ENCODE measurements at places on chromosomes 11 and 22.

- no peak for DNase-seq
Observed at GRCh38 chr22:28911304-28911690, 27.9 kb downstream of the ZNRF3 start.

- no peak for DNase-seq
Observed at GRCh38 chr11:11763796-11764422, 77.9 kb upstream of the USP47 start.

DNA sequence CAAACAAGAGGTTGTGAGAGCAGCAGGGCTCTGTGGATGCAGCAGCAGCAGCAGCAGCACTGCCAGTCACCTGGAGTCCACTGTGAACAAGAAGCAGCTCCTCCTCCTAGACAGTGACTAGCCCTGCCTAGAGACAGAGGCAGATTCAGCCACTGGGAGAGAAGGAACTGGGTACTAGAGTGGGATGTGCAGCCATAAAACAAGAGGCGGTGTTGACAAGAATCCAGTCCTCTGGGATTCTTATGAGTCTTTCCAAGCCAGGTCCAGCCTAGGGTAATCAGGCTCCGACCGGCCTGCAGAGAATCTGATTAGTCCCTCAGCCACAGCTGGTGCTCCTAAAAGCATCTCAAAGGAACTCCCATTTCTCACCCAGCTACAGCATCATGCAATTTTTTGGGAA is 83.9 kb upstream of the USP47 start:
- DNase-seq: no peak

DNA sequence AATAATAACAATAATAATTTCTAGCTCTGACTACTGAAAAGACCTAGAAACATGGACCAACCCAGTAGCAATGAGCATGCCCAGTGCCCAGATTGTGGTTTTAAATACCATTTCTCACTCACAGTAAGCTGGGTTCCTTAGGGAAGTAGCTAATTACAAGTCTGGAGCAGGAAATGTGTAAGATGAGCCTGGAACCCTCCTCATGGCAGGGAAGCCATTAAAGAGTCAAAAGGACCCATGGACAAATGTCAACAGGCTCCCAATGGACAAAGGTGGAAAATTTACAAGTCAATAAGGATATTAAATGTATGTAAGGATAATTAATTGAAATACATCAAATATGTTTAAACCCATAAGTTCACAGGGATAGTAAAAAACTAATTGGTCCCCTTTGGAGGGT is 10.6 kb upstream of the CSNK2A3 start:
- DNase-seq: no peak

DNA sequence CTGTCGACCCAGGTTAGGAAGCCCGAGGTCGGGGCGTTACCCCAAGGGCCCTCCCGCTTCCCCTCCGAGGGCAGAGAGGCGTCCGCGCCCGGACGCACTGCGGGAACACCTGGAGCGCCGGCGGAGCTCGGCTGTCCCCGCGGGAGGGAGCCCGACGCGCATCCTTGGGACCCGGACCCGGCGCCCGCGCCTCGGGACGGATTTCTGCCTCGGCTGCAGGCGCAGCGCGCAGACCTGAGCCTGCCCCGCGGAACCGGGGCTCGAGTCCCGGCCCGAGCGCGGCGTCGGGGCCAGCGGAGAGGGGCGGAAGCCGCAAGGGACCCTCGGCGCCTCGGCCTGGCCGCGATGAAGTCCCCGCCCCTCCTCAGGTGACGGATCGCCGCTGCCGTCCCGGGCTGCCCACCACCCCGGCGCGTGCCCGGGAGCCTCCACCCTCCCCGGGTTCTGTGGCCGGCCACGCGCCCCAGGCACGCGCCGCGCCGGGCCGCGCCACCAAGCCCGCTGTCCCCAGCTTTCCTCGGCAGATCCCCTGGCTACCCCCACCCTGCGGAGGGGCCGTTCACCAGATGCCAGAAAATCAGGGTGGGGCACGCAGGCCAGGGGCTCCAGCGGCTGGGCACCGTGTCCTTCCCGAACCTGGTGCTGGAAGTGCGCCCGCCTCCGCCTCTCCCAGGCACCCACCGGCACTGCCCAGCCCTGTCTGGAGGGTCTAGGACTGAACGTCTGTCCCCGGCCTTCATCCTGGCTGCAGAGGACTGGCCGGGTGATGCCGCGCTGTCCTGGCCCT is 410 bp downstream of the GLB1L3 start:
- DNase-seq: no peak

DNA sequence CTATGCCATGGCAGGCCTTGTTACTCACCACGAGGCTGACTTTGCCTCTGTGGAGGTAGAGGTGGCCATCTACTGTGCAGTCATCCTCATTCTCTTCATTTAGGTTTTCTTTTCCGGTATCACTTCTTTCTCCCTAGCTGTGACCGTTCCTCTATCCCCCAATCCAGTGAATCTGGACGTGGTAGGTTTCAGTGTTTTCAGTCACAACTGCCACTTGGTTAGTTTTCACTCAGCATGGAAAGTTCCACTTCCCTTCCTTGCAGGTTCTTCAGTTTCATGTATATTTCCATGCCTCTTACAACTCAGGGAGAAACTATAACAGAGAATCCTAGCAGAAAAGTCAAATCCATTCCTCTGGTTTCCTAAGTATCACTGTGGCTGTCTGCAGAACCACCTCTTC is 1.9 kb downstream of the HPS4 start:
- DNase-seq: no peak

DNA sequence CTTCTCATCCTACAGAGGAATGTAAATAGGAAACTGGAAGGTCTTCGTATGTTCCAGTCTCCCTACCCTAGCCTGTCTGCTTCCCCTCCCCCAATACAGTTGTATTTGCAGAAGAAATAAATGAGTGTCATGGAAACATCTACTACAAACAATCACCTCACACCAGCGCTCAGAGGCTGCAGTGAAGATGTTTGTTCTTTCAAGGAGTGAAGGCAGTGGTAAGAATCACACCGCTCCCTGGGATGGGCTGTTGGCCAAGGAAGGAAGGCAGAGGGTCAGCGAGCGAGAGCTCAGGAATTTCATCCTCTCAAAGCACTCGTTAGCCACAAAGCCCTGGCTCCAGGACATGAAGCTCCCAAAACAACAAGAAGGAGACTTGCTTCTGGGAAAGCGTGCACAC is 1.1 kb upstream of the IGSF9B start:
- no peak for DNase-seq

- DNase-seq: no peak
Observed at GRCh38 chr11:27968461-27968860, 139.5 kb downstream of the KIF18A start.

- peak; percentile 27 for DNase-seq
Observed at GRCh38 chr11:3614742-3615171, 27.0 kb downstream of the ART5 start.

- no peak for DNase-seq
Observed at GRCh38 chr11:112579282-112579681, 318.6 kb upstream of the PLET1 start.

GRCh38 chr22:48319321-48320047 is 1508.2 kb downstream of the BRD1 start:
- no peak for DNase-seq

- no peak for DNase-seq
Observed at GRCh38 chr22:27844256-27844655, 42.7 kb upstream of the MN1 start.

DNA sequence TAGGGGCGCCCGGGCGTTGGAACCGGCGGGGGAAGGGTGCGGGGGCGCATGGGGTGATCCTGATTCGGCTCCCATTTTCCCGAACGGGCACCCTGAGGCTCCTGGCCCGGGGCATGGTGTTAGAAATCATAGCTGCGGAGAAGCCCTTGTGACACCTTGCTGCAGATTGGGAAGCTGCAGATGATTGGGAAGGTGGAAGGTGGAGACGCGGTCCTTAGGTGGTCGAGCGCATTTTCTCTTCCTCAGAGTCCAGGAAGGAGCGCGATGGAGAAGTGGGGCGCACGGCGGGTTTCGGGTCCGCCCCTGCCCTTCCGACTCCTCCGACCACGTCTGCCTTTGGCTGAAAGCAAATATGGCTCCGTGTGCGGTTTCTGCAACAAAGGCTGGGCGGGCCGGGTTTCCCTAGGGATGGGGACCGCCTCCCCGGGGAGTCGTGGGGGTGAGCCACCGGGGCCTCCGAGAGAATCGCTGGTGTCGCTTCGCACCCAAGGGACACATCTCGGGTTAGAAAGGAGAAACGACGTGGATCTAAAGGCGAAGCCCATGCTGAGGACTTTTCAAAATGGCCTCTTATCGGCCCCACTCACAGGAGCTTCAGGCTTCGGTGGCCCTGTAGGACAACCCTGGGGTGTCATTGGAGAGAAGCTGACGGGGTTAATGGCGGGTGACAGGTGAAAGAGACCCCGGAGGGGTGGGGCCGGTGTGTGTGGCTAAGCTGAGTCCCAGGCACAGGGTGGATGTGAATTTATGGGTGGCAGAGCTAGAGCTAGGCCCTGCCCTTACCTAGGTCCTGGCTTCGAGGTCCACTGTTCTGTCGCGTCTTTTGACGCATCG is 707 bp upstream of the FTH1 start:
- peak; percentile 44 for DNase-seq

DNA sequence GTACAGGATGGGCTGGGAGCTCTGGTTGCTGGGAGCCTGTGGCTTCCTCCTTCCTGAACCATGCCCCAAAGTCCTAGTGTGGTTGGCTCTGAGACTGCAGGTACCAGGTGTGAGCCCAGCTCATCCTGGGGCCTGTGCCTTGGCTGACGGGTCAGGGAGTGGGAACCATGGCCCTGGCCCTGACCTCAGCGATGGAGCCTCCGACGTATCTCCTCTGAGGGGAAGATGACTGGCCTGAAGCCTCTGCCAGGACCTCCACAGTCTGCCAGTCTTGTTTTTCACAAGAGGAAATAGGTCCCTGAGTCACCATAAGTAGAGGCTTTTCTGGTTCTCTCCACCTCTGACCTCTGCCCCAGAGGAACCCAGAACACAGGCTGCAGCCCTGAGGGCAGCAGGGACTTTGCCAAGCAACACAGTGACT is 3.4 kb downstream of the RCE1 start:
- DNase-seq: no peak

GRCh38 chr11:100830274-100830673 is 143.2 kb downstream of the ARHGAP42 start:
- no peak for DNase-seq

DNA sequence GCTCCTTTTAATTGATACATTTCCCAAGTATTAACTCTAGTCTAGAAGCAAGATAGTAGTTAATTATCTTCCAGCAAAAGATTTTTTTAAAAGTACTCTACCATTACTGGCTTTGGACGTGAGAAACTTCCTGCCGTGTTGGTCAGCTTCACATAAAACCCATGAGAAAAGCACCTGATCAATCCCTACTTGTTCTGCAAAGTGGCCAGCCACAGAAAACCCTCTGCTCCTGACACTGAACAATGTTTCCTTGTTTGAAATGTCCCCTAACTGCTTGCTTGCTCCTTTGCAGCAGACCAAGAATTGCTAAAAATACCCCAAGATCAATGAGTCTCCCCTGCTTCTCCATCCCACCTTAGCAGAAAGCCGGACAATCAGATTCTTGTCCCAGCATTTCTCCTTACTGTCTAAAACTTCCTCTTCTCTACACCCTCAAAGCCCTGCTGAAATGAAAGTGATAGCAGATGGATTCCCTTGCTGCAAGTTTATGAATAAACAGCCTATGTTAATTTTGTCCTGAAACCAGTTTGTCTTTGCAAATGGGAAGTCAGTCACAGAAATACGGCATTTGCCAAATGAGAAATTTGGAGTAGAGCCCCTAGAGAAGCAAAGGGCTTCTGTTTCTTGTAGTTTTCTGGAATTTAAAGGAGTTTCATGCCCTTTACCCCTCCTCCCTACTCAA is 207.1 kb upstream of the ARHGAP20 start:
- no peak for DNase-seq

Data from activated effector memory CD4-positive, alpha-beta T cell treated with Interleukin-2 at 50 U/mL for 16 hours (primary cell).